ENCODE measurements at places on chromosomes 1 and 21. TPM values are rescaled to one million over a fixed set of nuclear protein-coding genes. Genes with fewer than 3 reads are reported as not detected.

- DNase-seq = no peak
These were observed 5.7 kb upstream of the MOB3C start for GRCh38 chr1:46622344-46622743.

DNA sequence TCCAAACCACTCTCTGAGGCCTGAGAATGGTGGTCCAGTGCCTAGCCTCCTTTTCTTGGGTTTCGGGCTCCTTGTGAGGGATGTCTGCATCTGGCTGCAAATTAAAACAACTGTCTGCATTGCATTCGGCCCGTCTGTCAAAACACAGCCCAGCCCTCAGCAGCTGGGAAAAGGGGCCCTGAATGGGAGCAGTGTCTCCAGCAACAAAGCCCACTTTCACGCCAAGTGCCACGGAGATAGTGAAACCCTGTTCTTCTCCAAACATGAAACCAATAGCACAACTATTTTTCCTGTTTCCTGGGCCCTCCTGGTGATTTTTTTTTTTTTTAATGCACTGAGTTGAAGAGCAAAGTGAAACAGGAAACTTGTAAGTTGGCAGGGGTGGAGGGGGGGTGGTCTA lies 138.4 kb downstream of the PLXNA2 start:
- DNase-seq = no peak

DNA sequence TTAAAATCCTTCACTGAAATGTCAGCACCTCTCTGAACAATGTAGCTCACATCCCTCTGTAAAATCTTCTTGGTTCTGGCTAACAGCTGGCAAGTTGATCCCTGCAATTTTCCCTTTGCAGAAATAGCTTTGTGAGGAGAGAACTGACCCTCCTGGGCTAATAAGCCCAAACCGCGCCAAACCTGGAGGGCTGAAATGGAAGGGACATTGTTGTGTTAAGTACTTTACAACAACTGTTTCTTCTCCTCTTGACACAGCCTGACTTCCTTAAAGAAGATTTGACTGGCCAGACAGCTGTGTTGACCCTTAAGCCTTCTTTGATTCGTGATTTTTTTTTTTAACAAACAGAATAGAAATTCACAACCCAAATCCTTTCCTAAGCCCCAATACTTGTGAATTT lies 5.7 kb downstream of the LMX1A start:
- no peak for DNase-seq

GRCh38 chr1:57741521-57741920 lies 317.7 kb upstream of the DAB1 start:
- DNase-seq = no peak

- DNase-seq = no peak
These were observed 12.5 kb downstream of the TMEM81 start for GRCh38 chr1:205071801-205072200.

Gene CASQ1
- not detected for total RNA-seq

Gene GPR25
- total RNA-seq = 0.83 TPM

Gene AKR7A3
- 1.2 TPM for total RNA-seq

Gene NR0B2
- total RNA-seq = not detected

Gene TMEM61
- total RNA-seq = not detected

All from CD8-positive, alpha-beta T cell (primary cell).